ENCODE measurements at places on chromosomes 7 and 10.

DNA sequence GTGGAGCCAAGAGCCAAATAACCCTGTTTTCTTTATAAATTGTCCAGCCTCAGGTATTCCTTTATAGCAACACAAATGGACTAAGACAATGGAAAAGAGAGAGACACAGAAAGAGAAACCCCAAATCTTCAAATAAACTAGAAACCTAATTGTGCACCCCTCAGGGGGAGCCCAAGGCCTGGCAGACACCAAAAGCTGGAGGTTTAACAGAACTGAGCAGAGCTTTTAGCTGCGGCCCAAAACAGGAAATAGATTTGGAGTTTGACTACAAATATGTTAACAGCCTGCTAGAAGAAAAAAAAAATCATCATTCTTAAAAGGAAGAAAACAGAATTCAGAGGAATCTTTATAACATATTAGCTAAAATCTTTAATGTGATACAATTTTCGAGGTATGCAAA is 1135.0 kb downstream of the GATA3 start:
- DNase-seq: no peak

DNA sequence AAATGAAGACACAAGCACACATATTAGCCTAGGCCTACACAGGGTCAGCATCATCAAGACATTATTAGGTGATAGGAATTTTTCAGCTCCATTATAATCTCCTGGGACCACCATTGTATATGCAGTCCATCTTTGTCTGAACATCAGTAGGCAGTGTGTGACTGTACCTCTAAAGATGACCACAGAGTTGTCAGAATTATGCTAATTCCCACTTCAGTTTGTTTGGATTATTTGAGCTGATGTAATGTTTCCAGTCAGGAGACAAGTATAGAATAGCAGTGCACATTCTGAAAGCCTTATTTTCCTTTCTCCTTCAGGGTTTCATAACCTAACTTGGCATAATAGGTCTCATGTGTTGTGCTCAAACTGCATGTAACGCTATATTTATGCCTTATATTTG is 306.4 kb downstream of the NXPH1 start:
- no peak for DNase-seq

DNA sequence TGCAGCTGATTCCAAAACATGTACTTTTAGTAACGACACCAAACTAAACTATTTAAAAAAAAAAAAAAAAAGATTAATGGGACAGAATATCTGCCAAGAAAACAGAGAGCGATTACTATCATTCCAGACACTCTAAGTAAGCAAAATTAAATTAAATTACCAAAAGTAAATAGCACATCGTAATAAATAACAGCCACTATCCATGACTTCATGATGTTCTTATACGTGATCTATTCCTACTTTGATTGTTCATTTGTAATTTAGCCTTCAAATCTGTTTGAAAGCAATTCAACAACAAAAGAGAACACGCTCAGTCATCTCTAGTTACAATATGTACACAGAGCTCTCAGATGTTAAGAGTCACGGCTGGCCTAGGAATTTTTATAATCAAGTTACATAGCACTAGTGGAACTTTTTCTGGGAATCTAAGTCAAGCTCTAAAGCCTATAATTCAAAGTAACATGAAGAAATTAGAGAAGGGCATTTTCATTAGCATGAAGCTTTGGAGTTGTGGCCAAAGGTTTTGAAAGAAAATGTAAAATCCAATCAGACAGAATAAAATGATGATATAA is 241.7 kb upstream of the NEBL start:
- no peak for DNase-seq

DNA sequence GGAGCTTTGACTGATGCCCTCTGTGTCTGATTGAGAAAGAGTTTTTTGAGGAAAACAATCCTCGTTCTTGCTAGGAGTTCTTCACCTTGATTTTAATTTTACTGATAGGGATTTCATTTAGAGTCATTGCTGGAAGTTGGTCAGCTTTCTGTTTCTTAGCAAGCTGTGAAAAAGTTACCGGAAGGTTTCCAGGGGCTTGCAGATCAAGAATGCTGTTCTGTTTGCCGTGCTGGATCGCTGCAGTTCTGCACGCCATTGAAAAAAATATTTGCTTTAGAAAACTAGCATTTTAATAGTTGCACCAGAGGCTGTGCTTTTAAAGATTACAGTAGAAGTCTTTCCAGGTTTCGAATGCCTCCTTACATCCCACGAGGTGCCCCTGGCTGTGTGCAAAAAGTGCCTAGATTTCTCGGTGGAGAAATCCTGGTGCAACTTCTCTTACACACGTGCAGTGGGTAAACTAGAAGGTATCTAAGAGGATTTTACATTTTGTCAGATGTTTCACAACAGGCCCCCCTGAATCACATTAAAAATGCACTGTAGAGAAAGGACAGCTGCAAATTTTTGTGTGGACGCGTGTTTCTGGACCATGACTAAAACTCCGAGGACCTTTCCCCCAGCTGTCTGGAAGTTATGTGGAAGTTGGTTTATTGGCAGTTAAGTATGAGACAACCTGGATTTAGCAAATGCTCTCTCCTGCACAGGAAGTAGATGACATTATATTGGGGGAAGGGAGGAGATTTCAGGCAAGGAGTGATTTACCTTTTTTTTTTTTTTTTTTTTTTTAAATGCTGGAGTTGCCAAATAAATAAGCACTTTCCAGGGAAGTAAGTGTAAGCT is 5.8 kb downstream of the TCF7L2 start:
- no peak for DNase-seq

DNA sequence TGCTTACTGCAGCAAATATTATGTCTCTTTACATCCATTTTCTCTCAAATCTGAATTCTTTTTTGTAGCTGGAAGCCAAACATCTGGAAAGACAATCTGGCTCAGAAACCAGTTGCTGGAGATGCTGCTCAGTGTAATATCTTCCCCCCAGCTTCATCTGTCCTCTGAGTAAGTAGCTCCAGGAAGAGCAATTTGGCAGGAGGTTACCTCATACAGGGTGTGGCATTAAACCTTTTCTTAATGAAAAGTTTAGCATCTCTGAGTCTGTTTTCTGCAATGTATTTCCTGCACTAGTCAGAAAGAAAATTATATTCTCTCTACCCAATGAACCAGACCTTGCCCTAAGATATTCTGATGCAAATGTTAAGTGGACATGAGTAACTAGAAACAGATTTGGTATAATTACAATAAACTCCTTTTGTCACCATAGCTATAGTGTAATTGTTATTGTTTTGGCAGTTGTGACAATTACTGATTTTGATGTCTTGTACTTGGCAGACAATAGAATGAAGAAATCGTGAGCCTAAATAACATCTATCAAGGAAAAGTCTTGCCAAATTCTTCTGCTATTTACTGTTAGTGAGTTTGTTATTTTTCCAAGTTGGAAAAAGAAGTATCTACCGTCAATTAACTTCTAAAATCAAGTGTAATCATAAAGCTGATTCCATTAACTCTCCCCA is 123.3 kb downstream of the WDFY4 start:
- DNase-seq: no peak

All from activated effector memory CD4-positive, alpha-beta T cell treated with anti-CD3 and anti-CD28 coated beads, Interleukin-2, amount 50 U/mL, for 16 hours (primary cell).